ENCODE measurements at places on chromosomes 1 and 21.

DNA sequence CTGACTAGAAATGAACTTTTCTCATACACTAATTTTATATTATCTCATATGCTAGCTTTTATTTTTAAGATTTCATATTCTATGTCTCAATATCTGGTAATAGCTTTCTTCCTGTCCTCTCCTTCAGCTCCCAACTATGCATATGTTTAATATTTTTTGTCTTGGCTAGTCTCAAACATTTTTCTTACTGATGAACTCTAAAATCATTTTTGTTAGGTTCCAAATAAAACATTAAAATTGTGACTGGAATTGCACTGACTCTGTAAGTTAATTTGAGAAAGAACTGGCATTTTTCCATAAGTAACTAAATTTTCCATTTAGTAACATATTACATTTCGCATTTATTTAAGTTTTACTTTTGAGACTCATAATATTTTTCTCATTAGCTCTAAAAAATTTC, 368.5 kb upstream of the DPYD start:
- DNase-seq: no peak

DNA sequence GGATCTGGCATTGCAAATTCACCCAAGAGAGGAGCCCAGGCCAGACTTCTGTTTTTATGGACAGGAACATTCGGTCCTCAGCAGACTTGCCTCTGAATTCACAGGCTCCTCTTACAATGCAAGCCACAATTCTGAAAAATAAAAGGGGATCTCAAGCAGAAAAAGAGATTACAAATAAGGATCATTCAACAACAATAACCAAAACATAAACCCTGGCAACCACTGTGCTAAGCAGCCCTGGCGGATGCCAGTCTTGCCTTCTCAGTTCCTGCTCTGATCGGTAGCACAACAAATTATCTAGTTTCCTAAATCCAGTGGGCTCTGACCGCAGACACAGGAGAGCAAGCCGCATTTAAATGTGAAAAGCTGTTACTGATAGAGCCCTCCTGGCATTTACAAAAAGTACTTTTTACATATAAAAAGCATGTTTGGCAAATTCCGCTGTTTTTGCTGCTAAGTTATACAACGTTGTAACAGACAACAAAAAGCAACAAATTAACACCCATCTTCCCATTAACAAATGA, 123.4 kb upstream of the FOXD3 start:
- DNase-seq: no peak

GRCh38 chr1:206672844-206673758, 11.6 kb upstream of the MAPKAPK2 start:
- DNase-seq: no peak

- DNase-seq: no peak
Observed at GRCh38 chr1:40758578-40759343, 24.8 kb upstream of the KCNQ4 start.

DNA sequence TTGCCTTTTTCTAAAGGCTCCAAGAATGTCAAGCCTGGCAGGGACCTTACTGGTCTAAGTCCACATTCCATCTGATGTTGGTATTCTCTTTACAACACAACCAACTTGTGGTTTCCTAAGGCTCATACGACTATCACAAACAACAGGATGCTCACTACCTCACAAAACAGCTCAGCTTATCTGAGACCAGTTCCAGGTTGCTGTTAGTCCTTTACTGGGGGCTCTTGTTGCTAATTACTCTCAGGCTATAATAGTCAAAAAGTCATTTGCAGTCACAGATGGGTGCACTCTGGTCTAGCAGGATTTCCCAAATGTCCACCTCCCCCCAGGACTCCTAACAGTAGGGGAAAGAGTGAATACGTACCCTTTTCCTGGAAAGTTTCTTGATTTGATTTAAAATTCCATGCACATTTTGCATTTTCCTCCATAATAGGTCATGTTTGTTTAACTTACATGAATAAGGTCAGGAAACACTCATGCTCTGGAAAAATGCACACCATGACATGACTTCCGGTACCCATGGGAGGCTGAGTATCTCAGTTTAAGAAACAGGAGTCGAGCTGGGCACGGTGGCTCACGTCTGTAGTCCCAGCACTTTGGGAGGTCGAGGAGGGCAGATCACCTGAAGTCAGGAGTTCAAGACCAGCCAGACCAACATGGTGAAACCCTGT, 16.0 kb downstream of the LCK start:
- DNase-seq: no peak

DNA sequence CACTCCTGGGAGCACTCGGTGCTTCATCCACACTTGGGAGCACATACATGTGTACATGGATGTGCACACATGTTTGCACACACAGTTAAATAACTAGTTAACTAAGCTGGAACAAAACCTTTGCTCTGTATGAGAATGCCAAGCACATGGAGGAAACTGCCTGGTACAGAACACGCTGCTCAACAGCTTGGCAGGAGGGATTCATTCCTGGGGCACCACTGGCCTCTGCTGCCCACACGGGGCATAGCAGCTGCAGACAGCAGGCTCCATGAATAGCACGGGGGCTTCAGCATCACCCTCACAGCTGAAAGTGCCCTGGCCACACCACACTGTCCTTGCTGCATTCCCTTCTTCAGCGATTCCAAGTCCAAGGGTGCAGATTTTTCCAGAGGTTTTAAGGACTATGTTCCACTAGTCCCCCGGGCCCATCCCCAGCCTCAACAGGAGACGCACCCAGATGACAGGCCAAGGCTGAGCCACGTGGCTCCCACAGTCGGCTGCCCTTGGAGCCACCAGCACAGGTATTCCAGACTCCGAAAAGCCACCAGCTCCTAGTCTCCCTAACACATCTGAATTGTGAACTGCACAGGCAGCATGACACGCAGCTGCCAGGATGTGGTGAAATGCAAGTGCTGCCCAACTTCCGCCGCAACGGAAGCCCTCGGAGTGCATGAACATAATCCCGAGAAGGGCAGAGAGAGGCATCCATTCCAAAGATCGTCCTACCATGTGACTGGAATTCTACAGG, 16.9 kb downstream of the NPHP4 start:
- no peak for DNase-seq

DNA sequence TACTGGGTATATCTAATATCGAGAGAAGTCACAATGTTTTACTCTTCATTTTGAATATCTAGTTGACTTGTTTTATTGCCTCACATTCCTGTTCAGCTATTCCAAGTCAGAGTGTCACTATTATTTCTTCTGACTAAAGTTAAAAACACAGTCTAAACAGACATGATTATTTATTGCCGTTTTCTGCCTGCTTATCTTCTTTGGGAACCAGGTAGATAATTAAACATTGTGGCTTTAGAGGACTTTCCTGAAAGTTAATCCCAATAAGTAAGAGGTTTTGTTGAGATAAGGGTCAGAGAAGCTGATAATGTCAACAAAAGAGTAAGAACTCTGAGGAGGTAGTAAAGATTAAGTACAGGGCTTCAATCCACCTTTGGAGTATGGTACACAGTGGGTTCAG, 53.8 kb downstream of the PCNX2 start:
- DNase-seq: no peak

GRCh38 chr1:222455188-222455879, 92.6 kb downstream of the HHIPL2 start:
- peak; percentile 78 for DNase-seq

GRCh38 chr1:85315789-85316188, 39.4 kb upstream of the BCL10 start:
- DNase-seq: no peak

DNA sequence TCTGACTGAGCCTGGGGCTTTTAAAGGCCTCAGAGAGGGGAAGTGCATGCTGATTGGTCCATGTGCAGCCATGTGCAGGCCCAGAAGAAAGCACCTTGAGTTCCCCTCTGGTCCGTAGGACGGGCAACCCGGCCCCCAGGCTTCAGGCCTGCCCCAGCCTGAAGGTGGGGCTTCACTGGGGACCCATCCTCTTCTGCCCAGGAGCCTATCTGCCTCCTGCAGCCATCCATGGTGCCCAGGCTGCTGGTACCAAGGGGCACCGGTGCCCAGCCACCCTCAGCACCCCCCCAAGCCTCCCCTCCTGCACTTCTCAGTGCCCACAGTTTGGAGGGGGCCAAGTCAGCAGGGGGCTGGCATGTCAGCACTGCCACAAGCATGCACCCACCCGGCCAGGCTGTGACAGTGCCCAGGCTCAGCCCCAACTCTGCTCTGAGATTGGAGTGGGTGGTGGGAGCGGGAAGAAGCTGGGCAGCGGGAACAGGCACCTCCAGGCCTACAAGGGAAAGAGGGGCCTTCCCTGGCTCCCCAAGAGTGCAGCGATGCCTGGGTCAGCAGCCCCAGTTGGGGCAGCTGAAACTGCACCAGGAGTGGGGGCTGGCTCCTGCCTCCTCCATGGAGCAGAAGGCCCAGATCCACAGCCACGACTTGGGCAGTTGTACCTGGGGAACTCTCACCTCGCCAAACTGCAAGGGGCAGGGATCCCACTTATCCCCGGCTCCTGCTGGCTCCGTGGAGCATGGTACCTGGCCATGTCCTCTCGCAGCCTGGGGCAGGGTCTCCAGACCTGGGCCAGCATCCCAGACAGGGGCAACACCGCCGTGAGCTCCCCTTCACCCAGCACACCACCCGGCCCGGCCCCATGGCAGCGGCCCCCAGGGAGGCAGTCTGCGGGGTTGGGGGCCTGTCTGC, 11.7 kb downstream of the COL6A2 start:
- no peak for DNase-seq

DNA sequence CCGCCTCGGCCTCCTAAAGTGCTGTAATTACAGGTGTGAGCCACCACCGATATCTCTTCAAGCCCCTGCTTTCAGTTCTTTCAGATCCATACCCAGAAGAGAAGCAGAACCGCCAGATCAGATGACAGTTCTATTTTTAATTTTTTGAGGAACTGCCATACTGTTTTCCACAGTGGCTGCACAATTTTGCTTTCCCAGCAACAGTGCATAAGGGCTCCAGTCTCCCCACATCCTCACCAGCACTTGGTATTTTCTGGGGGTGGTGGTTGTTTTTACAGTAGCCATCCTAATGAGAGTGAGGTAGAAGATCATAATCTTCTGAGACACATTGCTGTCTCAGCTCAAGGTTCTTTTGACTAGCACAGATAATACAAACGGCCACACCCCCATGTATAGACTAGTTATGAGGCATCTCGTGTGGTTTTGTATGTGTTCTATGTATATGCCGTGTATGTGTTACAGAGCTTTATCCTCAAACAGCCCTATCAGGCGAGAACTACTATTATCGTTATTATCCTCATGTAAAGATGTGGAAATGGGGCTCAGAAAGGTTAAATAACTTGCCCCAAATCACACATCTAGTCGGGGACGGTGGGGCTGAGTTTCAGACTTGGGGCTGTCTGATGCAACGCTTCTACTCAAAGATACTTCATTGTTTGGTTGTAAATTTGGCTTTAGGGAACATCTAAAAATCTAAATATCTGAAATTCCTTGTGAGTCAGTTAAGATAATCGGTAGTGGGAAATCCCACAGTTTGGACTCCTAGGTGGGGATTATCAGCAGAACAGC, 12.0 kb downstream of the FHAD1 start:
- no peak for DNase-seq

DNA sequence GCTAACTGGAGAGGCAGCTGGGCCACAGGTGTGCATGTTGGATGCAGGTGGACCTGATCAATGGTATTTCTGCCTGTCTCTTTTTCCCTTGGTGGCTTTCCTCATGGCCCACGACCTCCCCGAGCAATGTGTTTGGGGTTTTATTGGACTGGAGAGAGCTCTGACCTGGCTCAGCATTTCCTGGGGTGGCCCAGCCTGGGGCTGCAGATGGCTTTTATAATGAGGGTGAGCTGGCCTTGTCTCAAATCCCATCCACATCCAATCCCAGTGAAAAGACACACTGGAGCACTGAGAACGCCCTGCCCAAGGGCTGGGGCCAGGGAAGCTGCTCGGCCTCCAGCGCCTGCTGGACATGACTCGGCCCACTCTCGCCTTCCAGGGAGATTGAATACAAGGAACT, 44.1 kb downstream of the SIM2 start:
- no peak for DNase-seq

DNA sequence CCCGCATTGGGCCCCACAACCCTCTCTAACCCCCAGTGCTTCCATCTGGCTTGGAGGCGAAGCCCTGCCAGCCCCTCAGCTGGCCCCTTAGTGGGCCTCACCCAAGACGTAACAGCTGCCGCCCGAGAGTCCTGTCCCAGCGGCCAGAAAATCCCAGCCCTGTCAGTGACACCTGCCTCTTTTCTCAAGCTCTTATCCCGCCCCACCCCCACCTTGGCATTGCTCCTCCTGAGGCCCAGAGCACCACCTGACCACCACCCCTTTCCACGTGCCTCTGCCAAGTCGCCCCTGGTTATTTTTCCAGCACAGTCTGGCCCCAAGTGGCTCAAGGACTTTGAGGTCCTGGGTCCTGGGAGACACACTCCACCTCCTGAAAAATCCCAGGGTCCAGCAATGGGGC, 5.9 kb upstream of the CTRC start:
- no peak for DNase-seq

DNA sequence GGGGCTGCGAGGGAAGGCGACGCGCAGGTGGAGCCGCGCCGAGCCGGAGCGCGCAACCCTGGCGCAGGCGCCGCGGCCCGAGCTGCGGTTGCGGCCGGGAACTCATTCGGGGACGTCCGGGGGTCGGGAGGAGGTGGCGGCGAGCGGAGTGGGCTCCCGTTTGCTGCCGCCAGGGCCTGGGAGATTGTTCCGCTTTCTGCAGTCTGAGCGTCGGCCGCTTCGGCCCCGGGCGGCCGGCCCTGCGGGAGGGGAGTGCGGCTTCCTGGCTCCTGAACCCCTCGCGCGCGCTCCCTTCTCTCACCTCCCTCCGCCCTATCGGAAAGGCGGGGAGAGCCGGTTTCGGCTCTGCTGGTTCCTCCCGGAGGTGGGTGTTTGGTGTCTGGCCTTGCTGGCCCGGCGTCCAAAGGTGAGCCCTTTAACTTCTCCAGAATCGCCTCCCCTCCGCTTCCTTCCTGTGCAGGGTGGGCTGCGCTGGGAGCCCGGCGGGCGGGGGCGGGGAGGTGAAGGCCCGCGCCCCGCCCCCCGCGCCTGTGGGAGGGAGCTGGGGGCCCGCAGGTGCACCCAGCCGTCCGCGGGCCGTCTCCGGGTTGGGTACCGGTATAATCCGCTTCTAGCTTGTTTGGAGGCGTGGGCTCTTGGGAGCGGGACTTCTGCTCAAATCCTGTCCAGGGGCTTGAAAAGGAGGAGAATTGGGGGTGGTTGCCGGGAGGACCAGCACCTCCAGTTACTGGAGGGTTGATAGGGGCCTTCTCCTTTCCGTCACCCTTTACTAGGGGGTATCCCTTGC, 683 bp downstream of the LRRC8D start:
- DNase-seq: no peak

DNA sequence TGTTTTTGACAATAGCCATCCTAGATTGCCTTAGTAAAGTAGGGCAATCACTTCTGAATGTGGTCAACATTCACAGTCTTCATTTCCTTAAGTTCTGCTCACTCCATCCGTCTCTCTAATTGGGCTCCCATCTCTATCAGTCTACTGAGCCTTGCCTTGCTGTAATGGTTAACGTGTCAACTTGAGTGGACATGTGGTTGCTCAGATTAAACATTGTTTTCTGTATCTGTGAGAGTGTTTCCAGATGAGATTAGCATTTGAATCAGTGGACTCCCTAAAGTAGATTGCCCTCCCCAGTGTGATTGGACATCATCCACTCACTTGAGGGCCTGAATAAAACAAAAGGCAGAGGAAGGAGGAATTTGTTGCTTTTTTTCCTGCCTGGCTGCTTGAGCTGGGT, 26.4 kb downstream of the C1orf216 start:
- DNase-seq: no peak

GRCh38 chr1:244460197-244460596, 876 bp upstream of the CATSPERE start:
- DNase-seq: no peak

Measured in D721Med (cell line).